LHCN-M2 (cell line): ENCODE measurements at places on chromosomes 6 and 20. TPM values are rescaled to one million over a fixed set of nuclear protein-coding genes. Genes with fewer than 3 reads are reported as not detected.

DNA sequence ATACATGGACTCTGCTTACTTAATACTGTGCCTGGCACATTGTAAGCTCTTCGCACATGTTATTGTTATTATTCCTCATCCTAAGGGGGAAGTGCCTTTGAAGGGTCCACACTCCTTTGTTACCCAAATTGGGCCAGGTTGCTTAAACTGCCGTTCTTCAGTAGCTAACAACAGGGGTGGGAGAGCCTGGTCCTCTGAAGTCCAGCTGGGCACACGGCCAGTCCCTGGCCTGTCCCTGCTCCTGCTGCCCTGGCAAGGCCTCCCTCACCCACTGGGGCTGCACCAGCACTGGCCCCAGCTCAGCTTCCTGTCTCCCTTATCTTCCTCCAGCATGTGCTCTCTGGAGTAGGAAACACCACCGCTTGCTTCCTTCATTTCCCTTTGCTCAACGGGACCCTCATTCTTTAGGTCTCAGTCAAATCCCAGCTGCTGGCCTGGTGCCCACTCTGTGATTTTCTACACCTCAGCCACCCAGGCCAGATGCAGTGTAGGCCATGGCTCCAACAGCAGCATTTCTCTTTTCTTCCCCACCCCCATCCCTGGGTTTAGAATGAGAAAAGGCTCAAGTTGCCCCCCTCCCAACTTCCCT is 5.5 kb upstream of the PROCR start:
- no peak for DNase-seq

DNA sequence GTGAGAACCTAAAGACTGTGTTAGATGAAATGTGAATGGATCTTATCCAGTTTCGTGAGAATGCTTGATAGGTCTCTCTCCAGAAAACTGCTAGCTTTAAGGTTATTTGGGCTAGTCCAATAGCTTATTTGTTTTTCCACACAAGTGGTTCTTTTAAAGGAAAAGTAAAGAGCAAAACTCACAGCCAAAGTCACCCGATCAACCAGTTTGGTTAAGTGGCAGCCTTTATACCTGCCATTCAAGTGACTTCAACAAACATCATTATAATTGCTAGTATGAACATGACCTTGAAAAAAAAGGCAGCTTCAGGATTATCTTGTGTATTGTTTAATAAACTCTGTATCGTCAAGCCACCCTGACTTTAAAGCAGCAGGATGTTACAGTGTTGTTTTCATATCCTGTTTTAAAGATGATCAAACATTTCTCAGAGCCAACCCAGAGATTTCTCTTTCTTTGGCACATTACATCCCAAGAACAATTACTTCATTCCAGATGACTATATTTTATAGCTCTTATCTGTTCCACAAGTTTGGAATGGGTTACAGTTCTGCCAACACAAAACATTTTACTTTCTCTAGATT is 253.4 kb downstream of the EPHA7 start:
- DNase-seq, result peak; percentile 44

Gene SIGLEC1
- total RNA-seq, result not detected in 2 replicates

Gene RAET1L
- total RNA-seq, result not detected in 2 replicates

Gene GUCA1A
- total RNA-seq, result not detected in 2 replicates

Gene ARFGEF3
- under 0.01 and 0.06 TPM in 2 replicates for total RNA-seq

DNA sequence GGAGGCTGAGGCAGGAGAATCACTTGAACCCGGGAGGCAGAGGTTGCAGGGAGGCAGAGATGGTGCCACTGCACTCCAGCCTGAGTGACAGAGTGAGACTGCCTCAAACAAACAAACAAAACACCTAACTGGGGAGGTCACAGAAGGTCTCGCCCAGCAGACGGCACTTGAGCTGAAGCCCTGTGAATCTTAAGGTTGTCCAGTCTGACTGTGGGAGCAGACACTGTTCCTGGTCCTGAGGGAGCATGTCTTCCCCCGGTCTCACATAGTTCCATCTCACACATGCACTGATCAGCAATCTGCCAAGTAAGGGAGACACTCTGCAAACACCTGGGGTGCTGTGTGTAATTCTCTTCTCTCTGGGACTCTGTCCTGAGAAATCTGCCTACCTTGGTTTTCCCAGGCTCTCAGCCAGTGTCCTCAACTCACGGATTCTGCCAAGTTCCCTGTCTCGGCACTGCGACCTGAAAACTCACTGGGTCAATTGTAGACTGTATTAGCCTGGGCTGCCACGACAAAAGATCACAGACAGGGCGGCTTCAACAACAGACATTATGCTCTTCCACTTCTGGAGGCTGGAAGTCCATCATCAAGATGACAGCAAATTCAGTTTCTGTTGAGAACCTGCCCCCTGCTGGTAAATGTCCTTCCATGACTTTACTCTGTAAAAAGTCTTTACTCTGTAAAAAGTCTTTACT is 94.3 kb downstream of the JPH2 start:
- peak; percentile 55 for DNase-seq
